Right lung (tissue), 10 donors: ENCODE measurements at places on chromosomes 4 and X. TPM values are rescaled to one million over a fixed set of nuclear protein-coding genes. Genes with fewer than 3 reads are reported as not detected.

- no peak for DNase-seq
These were observed 48.7 kb downstream of the HDX start for GRCh38 chrX:84453351-84454246.

DNA sequence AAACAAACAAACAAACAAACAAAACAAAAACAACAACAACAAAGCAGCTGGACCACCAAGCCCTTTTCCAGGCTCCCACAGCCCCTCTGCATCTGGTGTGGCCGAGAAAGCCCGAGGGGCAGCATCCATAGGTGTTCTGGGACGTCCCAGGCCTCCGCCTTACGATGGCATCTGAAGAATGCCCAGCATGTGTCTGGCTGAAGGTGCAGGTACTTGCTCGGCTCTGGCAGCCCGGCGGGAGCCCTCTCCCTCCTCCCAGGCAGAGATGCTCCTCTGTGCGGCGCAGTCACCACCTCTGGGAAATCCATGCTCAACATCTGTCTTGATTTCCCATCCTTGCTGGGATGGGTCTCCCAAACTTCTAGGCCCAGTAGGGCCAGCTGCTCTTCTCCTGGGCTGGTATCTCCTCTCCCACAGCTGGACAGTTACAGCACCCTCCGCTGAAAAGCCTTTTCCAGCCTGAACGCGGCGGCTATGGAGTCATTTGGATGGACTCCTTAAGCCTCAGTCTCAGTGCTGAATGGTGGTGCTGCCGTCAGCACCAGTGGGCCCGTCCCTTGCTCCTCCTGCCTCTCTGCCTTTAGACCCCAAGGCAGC lies 4.3 kb downstream of the PSAPL1 start:
- no peak for DNase-seq

MND1 gene
- 20.1 TPM for polyA plus RNA-seq

PNMA3 gene
- polyA plus RNA-seq: 3.2 TPM

GC gene
- not detected for polyA plus RNA-seq

CAPN6 gene
- 15.1 TPM for polyA plus RNA-seq

RPS3A gene
- 5,060 TPM for polyA plus RNA-seq

- no peak for DNase-seq
These were observed 371.8 kb downstream of the FSTL5 start for GRCh38 chr4:161791796-161792556.
